ENCODE measurements at places on chromosomes 12 and 14. TPM values are rescaled to one million over a fixed set of nuclear protein-coding genes. Genes with fewer than 3 reads are reported as not detected.
A peak's percentile ranks its signal among the peaks of the same experiment; 100 is the strongest.

AKT1 gene
- 143 TPM for total RNA-seq

DNA sequence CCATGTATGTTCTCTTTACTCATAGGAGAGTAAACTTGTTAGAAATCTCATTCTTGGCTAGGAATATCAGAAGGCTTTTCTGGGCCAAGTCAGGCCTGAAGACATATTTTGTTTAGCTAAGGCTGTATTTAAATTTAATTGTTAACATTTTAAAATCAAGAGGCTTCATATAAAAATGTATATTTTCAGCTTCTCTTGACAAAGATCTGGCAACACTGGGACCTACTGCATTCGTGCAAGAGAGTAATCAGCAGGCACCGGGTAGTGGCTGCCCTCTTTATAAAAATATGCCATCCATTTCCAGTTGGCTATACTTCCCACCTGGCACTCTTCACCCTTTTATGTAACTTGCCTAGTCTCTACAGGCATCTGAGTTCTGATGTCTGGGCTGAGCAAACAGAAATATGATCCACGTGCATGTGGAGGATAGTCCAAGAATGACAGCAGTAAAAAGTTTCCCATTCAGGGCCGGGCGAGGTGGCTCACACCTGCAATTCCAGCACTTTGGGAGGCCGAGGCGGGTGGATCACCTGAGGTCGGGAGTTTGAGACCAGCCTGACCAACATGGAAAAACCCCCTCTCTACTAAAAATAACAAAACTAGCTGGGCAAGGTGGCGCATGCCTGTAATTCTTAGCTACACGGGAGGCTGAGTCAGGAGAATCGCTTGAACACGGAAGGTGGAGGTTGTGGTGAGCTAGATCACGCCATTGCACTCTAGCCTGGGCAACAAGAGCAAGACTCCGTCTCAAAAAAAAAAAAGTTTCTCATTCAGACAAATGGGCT lies 2.0 kb upstream of the SOS2 start:
- DNase-seq: peak; percentile 71

- peak; percentile 56 for DNase-seq
These were observed 1.3 kb upstream of the RNU6-7 start for GRCh38 chr14:32200368-32201192.

- DNase-seq: no peak
These were observed 30.9 kb upstream of the IRF2BPL start for GRCh38 chr14:77059276-77059915.

DNA sequence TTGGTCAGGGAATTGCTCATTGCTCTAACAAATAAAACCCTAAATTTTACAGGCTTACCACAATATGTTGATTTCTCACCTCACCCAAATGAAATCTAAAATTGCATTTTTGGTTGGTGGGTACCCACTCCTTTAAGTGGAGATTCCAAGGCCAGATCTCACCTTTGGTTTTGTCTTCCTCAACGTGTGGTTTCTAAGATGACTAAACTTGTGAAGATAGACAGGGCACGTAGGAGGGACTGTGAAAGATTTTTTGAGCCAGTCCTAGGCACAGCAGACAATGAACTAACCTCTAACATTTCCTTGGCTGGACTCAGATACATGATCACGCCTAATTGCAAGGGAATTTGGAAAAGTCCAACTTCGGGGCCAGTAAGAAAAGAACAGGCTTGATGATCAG lies 1003.9 kb downstream of the FLRT2 start:
- no peak for DNase-seq

Data from activated CD4-positive, alpha-beta T cell treated with anti-CD3 and anti-CD28 coated beads, Interleukin-2, amount 10 ng/mL, durations not matched to agents 24 days and 14 days (primary cell).